ENCODE measurements at places on chromosomes 3 and 15.

GRCh38 chr3:148642616-148643015, 55.1 kb upstream of the AGTR1 start:
- no peak for DNase-seq

- DNase-seq, result no peak
These were observed 278.2 kb upstream of the STT3B start for GRCh38 chr3:31254483-31254882.

GRCh38 chr15:89400782-89401545, 66.3 kb upstream of the POLG start:
- DNase-seq, result no peak

- DNase-seq, result no peak
These were observed 12.1 kb upstream of the VPS39 start for GRCh38 chr15:42220216-42220615.

GRCh38 chr3:179526482-179526881, 36.2 kb upstream of the ACTL6A start:
- no peak for DNase-seq

DNA sequence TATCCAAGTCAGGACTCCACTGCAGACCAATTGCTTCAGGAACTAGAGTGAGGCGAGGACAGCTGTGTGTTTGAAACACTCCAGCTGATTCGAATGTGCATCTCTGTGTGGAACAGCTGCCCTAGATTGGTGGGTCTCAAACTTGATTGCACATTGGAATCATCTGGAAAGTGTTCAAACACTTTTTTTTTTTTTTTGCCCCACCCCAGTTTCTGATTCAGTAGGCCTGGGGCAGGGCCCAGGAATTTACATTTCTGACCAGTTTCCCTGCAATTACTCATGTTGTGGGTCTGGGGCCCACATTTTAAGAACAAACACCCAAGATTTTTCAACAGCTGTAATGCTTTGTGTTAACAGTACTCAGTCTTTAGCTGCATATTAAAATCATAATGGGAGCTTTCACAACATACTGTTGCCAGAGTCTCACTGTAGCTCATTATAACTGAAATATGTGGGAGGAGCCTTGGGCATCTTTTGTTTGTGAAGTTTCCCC, 156.6 kb downstream of the NR1D2 start:
- no peak for DNase-seq

DNA sequence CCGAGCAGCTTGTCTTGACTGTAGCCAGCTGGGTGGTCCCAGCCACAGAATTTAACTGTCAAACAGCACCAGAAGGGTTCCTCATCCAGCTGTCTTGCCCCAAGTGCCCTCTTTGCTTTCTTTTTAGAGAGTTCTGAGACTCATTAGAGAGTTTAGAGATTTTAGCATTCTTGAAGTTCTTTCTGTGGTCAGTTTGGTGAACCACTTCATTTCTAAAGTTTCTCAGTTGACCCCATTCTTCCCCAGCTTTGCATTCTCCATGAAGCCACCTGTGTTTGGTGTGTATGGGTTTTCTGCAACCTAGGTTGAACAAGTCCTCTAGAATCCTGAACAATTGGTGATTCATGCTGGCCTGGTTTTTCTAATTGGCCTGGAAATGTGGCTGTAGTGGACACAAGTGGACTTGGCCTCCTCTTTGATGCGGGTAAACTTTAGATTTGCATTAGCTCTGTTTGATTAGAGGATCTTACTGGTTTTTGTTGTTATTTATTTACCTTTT, 33.7 kb downstream of the FLNB start:
- DNase-seq, result no peak

DNA sequence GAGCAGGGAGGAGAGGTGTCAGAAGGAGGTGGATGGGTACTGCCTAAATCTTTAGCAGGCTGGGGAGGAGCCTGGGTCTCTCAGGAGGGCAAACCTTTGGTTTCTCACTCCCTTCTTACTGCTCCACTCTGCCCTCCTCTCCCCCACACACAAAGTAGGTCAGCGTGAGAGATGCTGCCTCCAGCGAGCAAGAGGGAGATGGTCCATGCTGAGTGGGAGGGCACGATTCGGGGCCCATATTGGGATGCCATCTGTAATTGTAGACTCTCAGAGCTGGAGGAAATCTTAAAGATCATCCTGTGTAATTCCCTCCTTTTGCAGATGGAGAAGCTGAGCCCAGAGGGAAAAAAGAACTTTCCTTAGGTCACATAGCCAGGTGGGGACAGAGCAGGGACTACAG, 34.2 kb upstream of the SYN2 start:
- no peak for DNase-seq

- no peak for DNase-seq
These were observed 66.1 kb downstream of the CHSY1 start for GRCh38 chr15:101185770-101186169.

- no peak for DNase-seq
These were observed 183.6 kb downstream of the POLQ start for GRCh38 chr3:121362035-121362734.
